ENCODE measurements at places on chromosomes 7 and 10. TPM values are rescaled to one million over a fixed set of nuclear protein-coding genes. Genes with fewer than 3 reads are reported as not detected.

DNA sequence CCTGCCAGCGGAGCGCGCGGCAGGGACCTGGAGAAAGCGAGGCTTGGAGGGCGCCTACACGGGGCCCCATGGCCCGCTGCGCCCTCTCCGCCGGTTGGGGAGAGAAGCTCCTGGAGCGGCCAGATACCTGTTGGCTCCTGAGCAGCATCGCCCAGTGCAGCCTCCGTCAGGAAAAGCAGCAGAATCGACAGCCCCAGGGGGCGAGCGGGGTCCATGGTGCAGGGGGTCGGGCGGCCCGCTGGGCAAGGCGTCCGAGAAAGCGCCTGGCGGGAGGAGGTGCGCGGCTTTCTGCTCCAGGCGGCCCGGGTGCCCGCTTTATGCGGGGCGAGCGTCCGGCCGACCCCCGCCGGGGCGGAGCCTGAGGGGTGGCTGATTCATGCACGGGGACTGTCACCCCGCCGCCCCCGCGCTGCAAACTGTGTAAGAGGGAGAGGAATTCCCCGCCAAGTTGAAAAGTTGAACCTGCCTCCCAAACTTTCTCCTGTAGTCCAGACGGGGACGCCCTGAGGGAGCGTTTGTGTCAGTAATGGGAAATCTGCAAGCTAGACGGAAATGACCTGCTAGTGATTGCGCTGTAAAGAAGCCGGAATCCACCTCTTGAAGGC, at the start of gene TFPI2:
Gene TFPI2 (minus strand): TSS at position 290 of the 605 bp plus-strand sequence. CDS start 75 bp downstream, at position 215.
- no peak for DNase-seq

DNA sequence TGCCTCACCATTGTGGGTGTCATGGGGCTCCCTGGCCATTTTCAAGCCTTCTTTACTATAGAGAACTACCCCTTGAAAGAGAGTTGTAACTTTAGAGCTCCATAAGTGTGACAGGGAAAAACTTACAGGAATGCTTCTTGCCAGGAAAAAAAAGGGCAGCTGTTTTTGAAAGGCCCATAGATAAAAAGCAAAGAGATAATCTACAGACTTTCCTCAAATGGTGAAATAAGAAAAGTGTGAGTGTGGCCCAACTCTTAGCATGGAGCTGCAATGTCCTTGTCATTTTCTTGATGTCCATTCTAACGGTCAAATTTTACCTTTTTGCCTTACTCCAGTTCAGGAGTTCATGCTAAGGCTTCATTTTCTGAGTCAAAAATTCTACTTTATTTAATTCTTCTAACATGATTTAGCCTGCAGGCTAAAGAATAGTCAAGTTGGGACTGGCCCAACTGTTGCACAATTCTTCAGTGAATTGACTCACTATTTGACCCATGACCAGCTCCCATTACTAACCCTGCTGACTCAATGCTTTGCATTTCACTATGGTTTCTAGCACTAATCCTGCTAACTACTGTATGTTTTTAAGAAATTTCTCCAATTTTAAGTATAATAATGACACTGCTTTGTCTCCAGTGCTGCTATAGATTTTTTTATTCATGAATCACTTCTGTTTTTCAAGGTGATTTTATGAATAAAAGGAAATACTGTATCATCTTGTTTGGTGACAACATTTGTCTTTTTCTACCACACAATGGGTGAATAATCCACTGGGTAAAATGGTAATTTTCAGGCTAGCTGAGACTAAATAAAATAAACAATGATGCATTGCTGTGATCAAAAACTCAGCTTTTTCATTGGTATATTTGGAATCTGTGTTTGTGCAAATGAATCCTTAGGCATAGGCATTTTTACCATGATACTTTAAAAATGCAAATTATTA, 41.4 kb upstream of the SGCE start:
- peak; percentile 35 for DNase-seq

- no peak for DNase-seq
Observed at GRCh38 chr10:99661377-99661763, 2.1 kb downstream of the ENTPD7 start.

- no peak for DNase-seq
Observed at GRCh38 chr7:105677817-105678573, 96.7 kb upstream of the EFCAB10 start.

- no peak for DNase-seq
Observed at GRCh38 chr10:95739056-95739455, 16.9 kb upstream of the ENTPD1 start.

DNA sequence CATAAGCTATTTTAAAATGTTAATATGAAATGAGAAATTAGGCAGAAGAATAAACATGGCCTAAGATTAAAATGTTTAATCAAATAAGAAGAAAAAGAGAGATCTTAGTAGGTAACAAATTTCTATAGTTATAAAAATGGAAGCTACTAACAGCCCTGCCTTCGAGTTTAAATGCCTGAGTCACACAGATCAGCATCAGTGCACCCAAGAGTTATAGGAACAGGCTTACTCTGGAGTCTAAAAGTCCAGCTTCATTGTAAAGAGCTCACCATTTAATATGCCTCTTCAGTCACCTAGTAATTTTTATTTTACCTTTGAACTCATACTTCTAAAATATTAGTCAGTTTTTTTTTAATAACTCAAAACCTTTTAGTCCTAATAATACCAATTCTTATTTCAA, 52.6 kb downstream of the BRI3 start:
- DNase-seq: no peak

GRCh38 chr7:41621953-41622831, 80.7 kb downstream of the INHBA start:
- no peak for DNase-seq

GRCh38 chr7:66741710-66742049, 1.1 kb downstream of the RABGEF1 start:
- no peak for DNase-seq

DNA sequence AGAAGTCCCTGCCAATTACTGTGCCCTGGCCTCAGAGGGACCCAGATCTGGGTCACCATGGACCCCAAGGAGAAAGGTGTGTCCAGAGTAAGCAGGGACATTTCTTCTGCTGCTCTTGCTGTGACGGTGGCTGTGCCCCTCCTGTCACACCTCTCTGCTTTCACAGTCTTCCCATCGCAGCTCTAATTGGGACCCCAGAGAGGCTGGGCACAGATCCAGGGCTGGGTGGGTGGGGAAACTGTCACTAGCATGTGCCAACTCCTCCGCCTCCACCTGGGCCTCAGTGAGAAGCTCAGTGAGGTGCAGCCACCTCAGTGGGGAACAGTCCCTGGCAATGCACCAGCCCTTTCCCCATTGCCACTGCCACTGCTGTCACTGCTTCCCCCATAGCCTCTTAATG, 37.3 kb upstream of the ADCYAP1R1 start:
- DNase-seq: no peak

DNA sequence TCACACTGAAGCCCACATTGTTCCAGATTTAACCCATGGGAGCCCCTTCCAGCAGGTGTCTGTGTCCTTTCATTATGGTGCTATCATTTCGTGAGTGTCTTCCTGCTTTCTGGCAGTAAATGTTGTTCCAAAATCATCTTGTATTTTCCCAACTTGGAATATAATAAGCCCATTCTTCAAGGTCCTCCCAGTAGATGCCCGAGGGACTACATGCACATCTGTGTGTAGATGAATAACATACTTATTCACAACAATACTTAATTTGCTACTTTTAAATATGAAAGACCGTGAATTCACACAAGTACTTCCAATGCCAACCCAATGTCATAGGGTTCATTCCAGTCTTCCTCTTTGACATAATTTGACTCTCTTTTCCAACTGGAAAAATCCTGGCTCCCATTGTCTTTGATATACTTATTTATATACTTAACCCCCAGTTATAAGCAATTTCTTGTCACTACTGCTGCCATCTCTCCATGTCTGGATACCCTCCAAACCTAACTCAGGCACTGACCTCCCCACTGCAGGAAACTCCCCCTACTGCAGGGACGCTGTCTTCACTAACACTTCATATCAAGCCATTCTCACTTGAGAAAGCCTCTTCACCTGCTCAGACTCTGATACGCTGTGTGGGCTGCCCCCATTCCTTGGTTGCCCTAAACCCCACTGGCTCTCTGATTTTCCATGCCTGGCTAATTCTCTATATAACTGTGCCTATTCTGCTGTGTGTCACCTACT, 1119.2 kb downstream of the CNTNAP2 start:
- no peak for DNase-seq

GRCh38 chr7:47661051-47661714, 79.3 kb upstream of the TNS3 start:
- DNase-seq: no peak

GRCh38 chr7:140298213-140298612, 100.1 kb downstream of the SLC37A3 start:
- no peak for DNase-seq

DNA sequence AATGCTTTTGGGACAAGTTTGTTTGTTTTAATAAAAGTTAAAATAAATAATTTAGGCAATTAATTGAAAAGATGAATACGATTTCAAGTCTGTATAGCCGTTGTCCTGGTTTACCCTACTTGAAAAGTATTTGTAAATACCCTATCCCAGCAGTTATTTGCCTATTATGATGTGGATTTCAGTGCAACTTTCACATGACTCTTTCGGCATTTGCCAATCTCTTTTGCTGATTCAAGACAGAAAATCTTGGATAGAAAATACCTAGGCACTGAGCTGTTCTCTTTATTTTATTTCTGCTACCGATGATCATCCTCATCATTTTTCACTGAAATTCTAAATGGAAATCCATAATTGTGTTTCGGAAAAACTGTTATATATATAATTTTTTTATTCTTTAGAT, 125.9 kb upstream of the FZD8 start:
- no peak for DNase-seq

- DNase-seq: no peak
Observed at GRCh38 chr10:21265622-21266021, 259.9 kb downstream of the SKIDA1 start.

GRCh38 chr10:92811986-92812385, 36.3 kb upstream of the EXOC6 start:
- no peak for DNase-seq

GRCh38 chr7:95996174-95996573, 223.8 kb downstream of the DYNC1I1 start:
- no peak for DNase-seq

DNA sequence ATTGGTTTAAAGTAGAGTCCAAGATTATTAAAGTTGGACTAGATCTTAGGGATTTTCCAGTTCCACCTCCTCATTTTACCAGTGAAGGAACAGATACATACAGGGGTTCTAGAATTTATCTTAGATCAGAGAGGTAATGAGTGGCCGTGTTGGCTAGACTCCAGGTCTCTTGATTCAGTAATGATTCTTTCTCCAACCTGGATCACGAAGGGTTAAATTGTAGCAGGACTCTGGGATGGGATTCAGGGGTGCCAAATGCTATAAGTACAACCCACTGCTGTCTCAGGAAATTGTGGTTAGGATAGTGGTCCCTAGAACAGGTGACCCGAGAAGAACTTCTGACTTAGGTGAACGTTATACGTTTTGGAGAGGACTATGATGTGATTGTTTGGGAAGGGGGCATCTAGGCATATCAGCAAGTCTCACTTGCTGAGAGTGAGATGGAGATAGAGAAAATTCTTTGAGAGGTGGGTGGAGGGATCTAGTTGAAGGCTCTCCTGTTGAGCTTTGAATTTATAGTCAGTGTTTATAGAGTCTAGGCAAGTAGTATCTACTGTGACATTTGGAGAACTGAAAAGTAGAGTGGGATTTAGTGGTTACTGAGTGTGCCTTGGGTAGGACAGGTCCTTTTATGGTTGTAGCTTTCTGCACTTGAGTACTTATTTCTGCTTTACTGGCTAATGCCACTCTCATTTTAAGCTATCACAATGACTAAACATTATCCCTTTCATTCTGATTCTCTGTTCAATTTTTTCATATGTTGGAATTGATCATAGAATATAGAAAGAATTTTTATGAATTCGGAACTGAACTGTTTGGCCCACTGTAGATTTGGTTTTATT, 58.3 kb downstream of the ST7 start:
- DNase-seq: no peak

GRCh38 chr10:86599729-86600128, 54.6 kb upstream of the OPN4 start:
- DNase-seq: no peak

GRCh38 chr7:105454095-105454747, 65.5 kb upstream of the SRPK2 start:
- no peak for DNase-seq

- DNase-seq: no peak
Observed at GRCh38 chr7:117186218-117187010, 136.4 kb downstream of the WNT2 start.

DNA sequence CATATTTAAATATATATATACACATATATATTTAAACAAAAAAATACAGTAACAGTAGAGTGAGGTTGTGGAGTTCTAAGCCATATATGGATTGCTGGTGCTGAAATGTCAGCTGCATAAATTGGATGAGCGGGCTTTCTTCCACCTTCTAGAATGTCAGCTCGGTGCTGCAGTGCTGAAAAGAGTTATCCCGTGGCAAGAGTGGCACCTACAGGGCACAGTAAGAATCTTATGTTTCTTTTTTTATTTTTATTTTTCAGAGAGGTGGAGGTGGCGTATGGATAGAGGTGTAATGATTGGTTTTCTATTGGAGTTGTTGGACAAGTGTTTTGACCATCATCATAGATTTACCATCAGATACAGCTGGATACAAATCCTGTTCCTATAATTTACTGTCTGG, 86.2 kb upstream of the DYNC1I1 start:
- DNase-seq: peak; percentile 50

- DNase-seq: no peak
Observed at GRCh38 chr10:3803927-3804741, 19.1 kb upstream of the KLF6 start.

GRCh38 chr10:95628786-95629185, 27.7 kb downstream of the ALDH18A1 start:
- DNase-seq: no peak

GRCh38 chr10:84117686-84118394, 21.5 kb upstream of the GHITM start:
- no peak for DNase-seq

GRCh38 chr10:102246261-102246660, 929 bp downstream of the GBF1 start:
- DNase-seq: no peak

- peak; percentile 46 for DNase-seq
Observed at GRCh38 chr10:11045995-11046775, 28.5 kb downstream of the CELF2 start.

ZNF438 gene
- 21.3 TPM for total RNA-seq

TRIL gene
- total RNA-seq: 1.2 TPM

EMX2 gene
- total RNA-seq: 0.44 TPM

TDRD1 gene
- total RNA-seq: under 0.01 TPM

TSPAN14 gene
- 143 TPM for total RNA-seq

BNIP3 gene
- 149 TPM for total RNA-seq

RET gene
- 8.5 TPM for total RNA-seq

SRRM3 gene
- total RNA-seq: 3.1 TPM

TUBAL3 gene
- not detected for total RNA-seq

SLC13A1 gene
- total RNA-seq: not detected

GPR26 gene
- total RNA-seq: not detected

GLI3 gene
- total RNA-seq: 8.7 TPM

CYP26A1 gene
- not detected for total RNA-seq

CYP26C1 gene
- 2.2 TPM for total RNA-seq

ZNF467 gene
- total RNA-seq: 3.3 TPM

FGL2 gene
- total RNA-seq: 150 TPM

FAM25A gene
- not detected for total RNA-seq

CCL26 gene
- total RNA-seq: not detected

WASHC2C gene
- total RNA-seq: 41.1 TPM
